Left ventricle myocardium superior (tissue), 1 donor: ENCODE measurements at places on chromosomes 2 and 18.

DNA sequence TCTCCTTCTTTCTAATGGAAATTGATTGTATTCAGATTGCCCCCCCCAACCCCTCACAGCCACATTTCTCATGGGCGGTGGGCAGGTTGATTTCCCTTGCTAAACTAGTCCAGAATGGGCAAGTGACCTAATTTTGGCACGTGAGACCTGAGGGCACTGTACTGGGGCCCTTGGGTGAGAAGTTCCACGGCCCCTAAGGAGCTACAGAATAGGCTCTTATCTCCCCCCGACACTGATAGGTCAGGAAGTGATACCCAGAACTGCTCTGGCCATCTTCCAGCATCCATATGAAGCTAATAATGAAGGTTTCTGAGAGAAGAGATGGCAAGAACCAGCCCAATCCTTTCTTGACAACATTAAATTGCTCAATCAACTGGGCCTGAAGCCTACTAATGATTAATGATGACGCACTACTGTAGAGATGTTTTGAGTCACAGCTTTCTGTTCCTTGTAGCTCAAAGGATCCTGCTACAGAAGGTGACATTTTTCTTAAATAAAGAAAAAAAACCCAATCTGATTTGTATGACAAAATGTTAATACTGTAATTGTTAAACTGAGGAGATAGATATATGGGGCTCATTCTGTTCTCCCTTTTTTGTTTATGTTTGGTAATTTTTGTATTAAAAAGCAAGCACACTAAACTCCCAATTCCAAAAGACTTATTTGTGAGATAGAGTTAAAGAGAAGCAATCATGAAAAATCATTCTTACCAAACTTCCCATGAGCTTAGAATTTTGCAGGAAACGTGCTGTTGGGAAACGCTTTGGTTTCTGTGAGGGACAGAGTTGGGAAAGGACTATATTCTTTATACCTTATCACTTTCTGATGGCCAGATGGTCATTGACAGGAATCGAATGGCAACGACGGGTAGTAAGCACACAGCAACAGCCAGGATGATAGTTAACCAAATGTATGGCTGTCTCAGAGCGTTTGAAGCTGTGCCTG, 28.2 kb upstream of the NARS1 start:
- no peak for DNase-seq

DNA sequence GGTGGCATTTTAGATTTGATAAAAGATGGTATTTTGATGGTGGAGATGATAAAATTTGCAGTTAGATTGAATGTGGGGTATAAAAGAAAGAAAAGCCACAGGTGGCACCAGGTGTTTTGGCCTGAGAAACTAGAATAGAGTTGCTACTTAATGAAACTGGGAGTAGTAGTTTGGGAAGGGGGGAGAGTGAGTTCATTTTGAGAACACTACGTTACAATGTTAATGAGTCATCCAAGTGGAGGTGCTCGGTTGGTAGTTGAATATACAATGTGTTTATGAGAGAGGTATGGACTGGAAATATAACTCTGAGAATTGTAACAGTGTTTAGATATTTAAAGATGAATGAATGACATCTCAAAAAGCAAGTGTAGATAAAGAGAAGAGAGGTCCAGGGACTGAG, 26.4 kb downstream of the EPG5 start:
- no peak for DNase-seq

GRCh38 chr2:236575510-236575909, 5.9 kb downstream of the ACKR3 start:
- DNase-seq, result no peak

DNA sequence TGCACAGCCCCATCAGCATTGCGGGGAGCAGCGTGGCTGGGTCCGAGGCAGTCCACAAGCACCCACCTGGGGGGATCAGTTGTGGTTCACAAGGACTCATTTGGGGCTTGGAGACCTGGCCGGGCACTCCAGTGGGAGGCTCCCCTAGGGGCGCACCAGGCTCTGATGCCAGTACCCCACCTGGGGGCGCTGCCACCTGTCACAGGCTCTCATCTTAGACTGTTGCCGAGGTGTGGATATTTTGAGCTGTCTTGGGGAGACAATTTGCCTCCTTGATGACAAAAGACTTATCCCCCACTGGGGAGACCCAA, 3.0 kb downstream of the ADRA2B start:
- DNase-seq, result peak; percentile 18

DNA sequence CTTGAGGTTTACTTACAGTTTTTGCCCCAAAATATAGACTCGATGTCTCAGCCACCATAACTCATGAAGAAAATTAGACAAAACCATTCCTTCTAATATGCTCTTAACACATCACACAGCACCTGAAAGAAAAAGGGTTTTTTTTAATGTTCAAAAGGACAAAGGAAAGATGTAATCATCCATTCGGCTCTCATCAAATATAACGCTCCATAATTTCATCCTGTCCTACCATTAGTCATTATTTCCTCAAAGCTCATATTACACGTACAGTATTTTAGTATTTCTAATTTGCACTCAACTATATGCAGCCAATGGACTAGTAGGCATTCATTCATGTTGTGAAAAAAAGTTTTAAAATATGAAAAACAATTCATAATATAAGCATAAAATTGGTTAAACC, 24.8 kb downstream of the ESCO1 start:
- DNase-seq, result no peak

- no peak for DNase-seq
Measured at GRCh38 chr2:45121236-45121927, 112.1 kb upstream of the SIX2 start.
